ENCODE measurements at places on chromosomes 4 and X.

GRCh38 chr4:53168228-53168627, 197.6 kb downstream of the SCFD2 start:
- DNase-seq = no peak

- no peak for DNase-seq
These were observed 25.2 kb downstream of the NYX start for GRCh38 chrX:41472231-41472815.

- DNase-seq = no peak
These were observed 2.8 kb upstream of the SAP30 start for GRCh38 chr4:173367946-173368345.

DNA sequence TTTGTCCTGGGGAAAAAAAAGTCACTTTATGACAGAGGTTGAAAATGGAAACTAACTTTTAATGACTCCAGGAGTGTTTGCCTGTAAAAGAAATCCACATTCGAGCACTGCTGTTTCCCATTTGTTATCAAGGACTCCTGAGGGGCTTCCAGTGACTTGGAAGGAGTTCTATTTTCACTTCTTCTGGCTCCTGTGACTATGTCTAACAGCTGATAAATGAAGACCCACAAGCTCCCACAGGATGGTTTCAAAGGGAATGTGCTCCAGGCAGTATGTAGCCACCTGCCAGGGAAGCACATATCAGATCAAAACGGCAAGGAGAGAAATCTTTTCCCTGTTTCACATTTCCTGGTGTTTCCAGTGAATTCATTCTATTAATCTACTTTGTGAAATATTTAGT, 159.8 kb upstream of the FAM241A start:
- DNase-seq = no peak

DNA sequence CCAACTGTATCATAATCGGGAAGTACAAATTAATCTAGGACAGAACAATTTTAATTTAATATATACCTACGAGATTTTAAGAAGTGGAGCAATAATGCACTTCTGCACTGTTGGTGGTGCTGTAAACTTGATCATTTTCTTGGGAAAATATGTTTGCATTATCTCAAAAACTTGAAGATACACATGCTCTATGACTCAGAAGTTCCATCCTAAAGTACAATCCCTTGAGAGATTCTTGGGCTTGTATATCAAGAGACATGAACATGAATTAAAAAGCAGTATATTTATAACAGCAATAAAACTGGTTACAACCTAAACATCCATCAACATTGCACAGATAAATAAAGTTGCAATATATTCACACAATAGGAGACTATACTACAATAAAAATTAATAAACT, 168.8 kb downstream of the CLCN4 start:
- no peak for DNase-seq
